ENCODE measurements at places on chromosomes 11 and 22. TPM values are rescaled to one million over a fixed set of nuclear protein-coding genes. Genes with fewer than 3 reads are reported as not detected.

DNA sequence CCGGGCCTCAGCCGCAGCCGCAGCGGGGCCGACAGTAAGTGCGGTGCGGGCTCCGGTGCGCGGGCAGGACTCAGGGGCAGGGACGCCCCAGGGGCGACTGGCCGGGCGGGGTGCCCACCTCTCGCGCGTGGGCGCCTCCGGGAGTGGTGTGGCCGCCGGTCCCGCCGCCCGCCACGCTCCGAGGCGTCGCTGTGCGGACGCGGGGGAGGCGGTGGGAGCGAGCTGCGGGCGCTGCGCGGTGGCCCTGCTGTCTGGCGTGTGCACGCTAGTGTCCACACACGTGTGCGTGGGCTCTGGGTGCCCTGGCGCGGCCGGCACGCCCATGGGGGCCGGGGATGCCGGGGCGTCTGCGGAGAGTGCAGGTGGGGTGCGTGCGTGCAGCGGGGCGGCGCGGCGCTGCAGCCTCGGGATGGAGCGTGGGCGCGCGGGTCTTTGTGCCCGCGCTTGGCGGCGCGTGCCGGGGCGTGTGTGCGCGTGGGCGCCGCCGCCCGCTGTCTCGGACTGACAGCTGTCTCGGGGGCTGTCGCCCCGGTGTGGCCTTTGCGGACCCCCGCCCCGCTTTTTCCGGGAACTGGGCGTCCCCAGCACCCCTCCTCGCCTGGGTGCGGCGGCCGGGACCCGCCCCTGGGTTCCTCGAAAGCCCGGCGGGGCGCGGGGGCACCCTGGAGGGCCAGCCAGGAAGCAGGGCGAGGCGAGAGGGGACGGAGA is 804 bp downstream of the KCNK4 start:
- DNase-seq, result no peak

- peak; percentile 74 for DNase-seq
Observed at GRCh38 chr11:62546244-62546928, at the start of gene AHNAK. Gene AHNAK (minus strand): TSS chr11:62546806. CDS start chr11:62536098, 10,708 bp downstream.

DNA sequence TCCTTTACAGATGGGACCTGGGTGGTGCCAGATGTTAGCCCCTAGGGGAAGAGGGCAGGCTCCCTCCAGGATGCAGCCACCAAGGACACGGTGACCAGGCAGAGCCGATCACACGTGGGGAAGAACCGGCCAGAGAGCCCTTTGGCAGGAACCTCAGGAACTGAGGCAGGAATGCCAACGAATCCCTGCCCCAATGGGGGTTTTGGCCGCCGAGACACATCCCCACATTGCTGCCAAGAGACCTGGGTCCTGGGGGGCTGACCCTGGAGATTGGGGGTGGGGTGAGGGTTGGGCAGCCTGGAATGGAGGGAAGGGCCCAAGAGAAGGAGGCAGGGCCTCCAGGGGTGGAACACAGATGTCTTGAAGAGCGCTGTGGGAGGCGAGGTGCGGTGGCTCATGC is 28.7 kb upstream of the LMO1 start:
- no peak for DNase-seq

- DNase-seq, result no peak
Observed at GRCh38 chr11:75567971-75568370, 5.9 kb downstream of the SERPINH1 start.

GRCh38 chr11:66720899-66721470 is 8.0 kb downstream of the SPTBN2 start:
- DNase-seq, result no peak

GRCh38 chr11:11444804-11445131 is 91.7 kb upstream of the CSNK2A3 start:
- DNase-seq, result no peak

DNA sequence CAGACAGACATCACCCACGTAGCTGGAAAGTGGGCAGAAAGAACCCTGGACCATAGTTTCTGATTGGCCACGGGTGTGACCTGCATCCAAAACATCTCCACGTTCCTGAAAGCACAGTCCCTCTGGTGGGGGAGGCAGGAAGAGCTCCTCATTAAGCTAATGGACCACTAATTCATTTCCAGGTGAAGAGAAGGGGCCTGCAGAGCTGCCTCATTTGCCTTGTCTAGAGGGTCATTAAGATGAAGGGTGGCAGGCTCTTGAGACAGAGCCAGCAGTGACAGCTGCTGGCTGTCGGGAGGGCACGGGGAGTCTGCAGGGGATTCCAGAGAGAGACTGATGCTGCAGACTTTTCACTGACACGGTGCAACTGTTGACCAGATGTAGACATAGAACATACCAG is 149.6 kb upstream of the OPCML start:
- DNase-seq, result no peak

- no peak for DNase-seq
Observed at GRCh38 chr11:75338516-75339208, 12.8 kb downstream of the ARRB1 start.

- no peak for DNase-seq
Observed at GRCh38 chr22:28373831-28374230, 305.8 kb downstream of the TTC28 start.

- no peak for DNase-seq
Observed at GRCh38 chr22:29266564-29267461, 968 bp downstream of the RHBDD3 start.

The CCDC89 gene
- 1.2 TPM for total RNA-seq

The ROBO4 gene
- total RNA-seq, result 38.8 TPM

The TYR gene
- total RNA-seq, result not detected

The C1QTNF5 gene
- total RNA-seq, result 55.2 TPM

The CRYBB1 gene
- total RNA-seq, result 4.8 TPM

Measured in tibial nerve (tissue), 4 donors.